Nucleus accumbens (tissue), 56 donors: ENCODE measurements at places on chromosomes 7 and 10.

GRCh38 chr7:88256906-88257305 lies 37.1 kb upstream of the SRI start:
- DNase-seq: no peak

DNA sequence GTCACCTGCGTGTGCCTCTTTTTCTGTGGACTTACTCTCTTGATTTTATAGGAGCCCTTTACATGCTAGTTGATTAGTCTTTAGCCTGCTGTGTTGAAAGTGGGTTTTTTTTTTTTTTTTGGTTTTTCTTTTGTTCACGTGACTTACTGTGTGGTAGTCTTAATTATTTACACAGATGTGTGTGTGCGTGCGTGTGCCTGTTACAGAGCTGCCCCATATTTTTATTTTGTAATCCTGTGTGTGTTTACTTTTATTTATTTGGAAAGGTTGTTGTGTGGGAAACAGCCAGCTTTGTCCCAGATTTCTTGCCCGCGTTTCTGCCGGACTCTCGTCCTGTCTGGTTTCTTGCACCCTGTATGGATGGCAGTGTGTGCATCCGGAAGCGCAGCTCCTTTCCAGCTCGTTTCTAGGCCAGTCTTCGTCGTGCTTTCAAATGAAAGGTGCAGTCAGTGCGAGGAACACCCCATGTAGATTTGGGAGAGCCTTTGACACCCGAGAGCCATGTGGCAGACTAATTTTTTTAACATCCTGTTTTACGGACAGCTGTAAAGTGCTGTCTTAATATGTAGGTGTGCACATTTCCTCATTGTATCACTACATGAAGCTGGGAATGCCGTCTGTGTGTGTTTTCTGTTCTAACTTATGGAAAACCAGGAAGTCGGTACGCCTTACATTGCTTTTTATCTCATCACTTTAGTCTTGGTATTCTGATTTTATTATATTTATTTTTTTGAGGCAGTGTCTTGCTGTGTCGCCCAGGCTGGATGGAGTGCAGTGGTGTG lies 55.6 kb downstream of the DNAJB6 start:
- no peak for DNase-seq

- no peak for DNase-seq
Observed at GRCh38 chr10:100829097-100829870, 83.5 kb upstream of the SLF2 start.

DNA sequence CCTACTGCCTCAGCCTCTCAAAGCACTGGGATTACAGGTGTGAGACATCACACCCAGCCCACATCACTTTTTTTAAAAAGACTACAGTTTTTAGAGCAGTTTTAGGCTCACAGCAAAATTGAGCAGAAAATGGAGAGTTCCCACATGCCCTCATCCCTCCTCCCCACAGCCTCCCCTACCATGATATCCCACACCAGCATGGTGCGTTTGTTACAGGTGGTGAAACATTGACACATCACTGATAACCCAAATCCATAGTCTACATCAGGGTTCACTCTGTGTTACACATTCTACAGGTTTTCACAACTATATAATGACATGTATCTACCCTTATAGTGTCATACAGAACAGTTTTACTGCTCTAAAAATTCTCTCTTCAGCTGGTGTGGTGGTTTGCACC lies 24.3 kb upstream of the TOMM7 start:
- DNase-seq: no peak

- DNase-seq: no peak
Observed at GRCh38 chr10:106436123-106436715, 728.3 kb downstream of the SORCS1 start.

DNA sequence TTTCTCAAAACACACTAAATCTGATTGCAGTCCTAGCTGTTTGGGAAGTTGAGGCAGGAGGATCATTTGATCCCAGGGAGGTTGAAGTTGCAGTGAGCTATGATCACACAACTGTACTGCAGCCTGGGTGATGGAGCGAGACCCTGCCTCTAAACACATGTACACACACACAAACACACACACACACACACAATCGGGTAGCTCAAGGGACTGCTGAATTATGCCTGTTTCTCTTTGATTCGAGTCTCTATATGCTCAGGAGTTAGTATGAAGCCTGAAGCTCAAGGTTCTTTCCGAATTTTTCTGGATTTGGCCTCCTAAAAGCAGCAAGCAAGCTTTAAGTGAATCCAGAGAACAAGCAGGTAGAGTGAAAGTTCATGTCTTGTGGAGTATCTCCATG lies 22.5 kb downstream of the PRTFDC1 start:
- DNase-seq: no peak

DNA sequence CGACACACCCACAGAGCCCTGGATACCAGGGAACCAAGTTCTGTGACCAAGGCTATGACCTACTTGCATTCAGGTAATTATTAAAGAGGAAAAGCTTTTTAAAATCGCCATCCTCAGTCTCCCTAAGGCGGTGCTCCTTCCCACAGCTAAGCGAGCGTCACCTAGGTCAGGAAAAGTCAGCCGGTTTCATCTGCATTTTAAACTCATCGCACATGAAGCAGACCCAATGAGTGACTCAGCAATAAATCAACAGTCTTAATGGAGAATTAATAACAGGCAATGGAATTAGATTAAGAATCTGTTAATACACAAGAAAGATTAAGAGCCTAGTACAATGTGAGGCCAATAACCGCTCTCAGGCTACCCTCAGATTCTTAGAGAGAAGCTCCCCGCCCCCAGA lies 59.2 kb downstream of the HSPA12A start:
- no peak for DNase-seq

DNA sequence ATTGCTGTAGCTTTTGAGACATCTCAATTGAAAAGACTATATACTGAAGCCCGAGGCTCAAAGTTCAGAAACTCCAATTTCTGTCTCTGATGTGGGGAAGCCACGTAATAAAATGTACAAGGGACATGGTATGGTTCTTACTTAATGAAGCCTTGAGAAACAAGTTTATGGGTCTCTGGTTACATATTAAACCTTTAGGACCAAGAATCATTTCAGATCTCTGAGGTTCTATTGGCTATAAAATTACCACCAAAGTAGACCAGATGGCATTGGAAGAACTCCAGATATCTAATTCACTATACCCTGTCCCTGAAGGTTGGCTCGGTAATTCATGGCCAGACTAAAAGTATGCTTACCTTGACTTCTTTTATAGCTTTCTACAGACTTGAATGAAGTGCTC lies 23.7 kb downstream of the STAMBPL1 start:
- DNase-seq: no peak

DNA sequence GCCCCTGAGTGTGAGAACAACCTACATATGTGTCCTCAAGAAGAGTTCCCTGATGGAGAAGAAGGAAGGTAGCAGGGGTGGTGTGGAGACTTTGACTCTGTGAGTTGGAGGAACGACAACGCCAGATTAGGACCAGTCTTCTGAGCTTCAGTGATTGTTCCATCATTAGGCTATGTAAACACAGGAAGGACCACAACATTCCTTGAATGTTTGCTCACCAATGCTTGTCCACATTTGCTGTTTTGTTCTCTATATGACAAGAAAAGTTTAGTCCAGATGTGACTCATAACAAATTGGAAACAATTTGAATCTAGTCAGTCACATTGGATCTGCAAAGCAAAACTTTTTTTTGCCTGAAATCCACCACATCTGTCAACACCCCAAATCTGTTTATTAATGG lies 62.7 kb downstream of the ENTPD1 start:
- DNase-seq: no peak

- DNase-seq: no peak
Observed at GRCh38 chr7:22611758-22612079, 111.7 kb upstream of the STEAP1B start.

- DNase-seq: no peak
Observed at GRCh38 chr7:35805876-35806275, 5.0 kb downstream of the SEPTIN7 start.

- DNase-seq: no peak
Observed at GRCh38 chr10:110947061-110947595, 27.7 kb downstream of the SHOC2 start.
